ENCODE measurements at places on chromosomes 2 and 18.

- DNase-seq = no peak
Observed at GRCh38 chr2:190382851-190383250, 25.3 kb upstream of the MFSD6 start.

- no peak for DNase-seq
Observed at GRCh38 chr2:192044496-192044895, 150.2 kb downstream of the TMEFF2 start.

DNA sequence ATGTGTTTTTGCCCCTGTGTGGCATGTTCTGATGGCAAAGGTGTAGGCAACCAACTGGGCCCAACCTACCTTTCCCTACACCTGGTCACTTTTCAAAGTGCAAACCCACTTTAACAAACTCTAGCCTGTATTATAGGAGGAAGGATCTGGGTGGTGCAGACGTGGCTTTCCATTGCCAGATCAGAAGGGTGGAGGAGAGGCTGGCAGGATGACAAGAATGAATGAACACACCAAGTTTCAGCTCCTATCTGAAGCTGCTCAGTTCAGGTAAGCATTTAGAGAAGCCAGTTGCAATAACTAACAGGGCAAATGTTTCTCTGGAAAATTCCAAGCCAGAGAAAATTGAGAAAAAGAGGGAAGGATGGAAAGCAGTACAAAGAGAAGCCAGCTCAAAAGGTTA is 707 bp upstream of the SERPINB7 start:
- DNase-seq = no peak

DNA sequence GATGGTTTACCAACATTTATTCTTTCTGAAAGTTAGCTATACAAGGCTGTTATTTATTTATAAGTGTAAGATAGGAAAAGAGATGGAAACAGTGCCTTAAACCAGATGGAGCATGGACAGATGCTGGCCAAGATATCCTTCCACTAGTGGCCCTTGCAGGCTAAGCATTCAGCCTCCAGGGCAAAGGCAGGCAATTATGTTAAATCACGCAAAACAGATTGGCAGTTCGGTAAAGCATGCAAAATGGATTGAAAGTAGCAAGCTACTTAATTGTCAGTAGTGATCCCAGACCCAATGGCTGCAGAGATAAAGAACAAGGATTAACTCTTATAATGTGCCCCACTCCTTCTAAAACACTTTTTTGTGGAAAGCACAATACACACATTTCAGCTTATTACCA is 105.4 kb upstream of the MAP4K3 start:
- DNase-seq = no peak

- DNase-seq = no peak
Observed at GRCh38 chr2:42554392-42554791, 14.0 kb upstream of the MTA3 start.

DNA sequence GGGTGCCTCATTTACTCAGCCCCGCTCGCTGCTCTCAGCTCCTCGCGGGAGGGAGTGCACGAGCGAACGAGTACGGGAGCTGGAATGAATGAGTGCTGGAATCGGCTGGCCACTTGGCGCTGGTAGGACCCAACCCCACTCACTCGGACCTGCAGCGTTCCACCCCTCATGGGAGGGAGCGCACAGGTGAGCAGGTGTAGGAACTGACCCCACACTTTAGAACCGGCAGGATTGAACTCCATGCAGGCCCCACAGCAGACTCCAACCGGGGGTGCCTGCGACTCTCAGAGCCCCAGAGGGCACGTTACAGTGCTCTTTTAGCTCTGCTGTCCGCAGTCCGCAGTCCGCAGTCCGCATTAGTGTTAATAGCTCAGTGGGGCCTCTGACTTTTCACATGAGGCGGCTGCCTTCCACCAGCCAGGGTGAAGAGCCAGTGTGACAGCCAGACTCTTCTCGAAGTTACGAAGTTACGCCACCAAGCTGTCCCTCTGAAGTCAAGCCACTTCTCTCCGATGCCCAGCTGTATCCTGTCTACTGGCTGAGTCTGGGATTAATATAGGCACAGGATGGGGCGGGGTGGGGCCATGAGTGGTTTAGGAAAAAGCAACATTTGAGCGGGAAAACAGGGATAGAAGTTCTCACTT is 102.7 kb upstream of the ARHGAP15 start:
- DNase-seq = no peak

- peak; percentile 43 for DNase-seq
Observed at GRCh38 chr18:10072671-10073175, 158.9 kb downstream of the VAPA start.

DNA sequence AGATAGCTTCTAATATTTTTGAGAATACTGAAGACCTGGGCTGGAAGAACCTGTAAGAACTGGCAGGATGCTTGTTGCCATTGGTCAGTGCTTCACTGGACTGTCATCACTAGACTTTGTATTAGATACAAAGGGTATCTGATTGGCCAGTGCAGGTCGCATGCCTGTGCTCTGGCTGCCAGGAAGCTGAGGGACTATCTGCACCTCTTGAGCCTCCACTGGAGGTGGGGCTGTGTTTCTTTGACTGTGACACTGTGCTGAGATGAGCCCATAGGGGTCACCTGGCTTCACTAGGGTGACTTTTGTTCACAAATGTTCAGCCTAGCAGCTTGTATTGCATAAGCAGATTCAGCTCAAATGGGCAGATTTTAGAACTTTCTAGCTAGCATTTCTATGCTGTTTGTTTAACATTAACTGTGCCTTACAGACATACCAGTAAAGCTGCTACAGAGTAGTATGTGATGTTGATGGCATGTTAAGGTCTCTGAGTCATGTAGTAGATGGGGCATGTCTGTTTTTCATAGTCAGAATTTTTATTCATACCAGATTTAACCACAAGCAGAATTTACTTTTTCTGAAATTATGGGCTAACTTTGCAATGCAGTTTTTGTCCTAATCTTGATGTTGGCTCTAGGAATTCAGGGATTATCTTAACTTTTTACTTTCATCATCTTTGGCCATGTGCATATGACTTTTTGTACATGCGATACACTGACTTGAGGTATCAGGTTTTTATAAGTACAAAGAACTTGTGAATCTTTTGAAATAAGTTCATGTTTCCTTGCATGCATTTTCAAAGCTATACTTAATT is 56.1 kb downstream of the RHBDD1 start:
- no peak for DNase-seq

- DNase-seq = no peak
Observed at GRCh38 chr18:41906528-41907146, 48.4 kb upstream of the PIK3C3 start.

- DNase-seq = no peak
Observed at GRCh38 chr2:152176113-152176714, 651 bp upstream of the STAM2 start.

GRCh38 chr2:153935511-153935910 is 63.8 kb downstream of the GALNT13 start:
- no peak for DNase-seq

DNA sequence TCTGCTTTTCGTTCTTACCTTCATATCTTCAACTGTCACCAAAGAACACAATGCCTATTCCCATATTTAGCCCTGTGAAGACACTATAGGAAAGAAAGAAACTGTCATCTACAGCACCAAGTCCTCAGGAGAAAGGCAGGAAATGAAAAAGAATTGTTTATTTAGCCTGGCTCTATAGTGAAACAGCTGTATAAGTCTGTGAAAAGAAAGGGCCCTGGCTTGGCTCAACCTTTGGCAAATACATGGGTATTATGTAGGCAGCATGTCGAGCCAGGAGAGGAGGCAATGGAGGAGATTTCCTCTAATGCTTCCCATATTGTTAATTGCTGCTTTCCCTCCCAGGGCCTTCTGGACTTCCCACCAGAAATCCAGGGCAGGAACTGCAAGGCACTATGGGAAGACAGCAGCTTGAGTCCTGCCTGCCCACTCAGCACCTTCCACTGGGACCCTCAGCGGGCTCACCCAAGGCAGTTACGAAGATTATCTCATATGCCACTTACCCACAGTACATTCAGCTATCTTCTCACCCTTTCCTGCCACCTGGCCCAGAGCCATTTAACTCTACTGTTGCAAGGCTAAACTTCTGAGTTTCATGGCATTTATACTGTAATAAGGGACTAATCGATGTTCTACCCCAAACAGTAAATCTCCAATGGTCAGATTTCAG is 30.1 kb downstream of the SLC8A1 start:
- no peak for DNase-seq

GRCh38 chr2:128664499-128664971 is 345.9 kb upstream of the HS6ST1 start:
- no peak for DNase-seq

- no peak for DNase-seq
Observed at GRCh38 chr2:191840921-191841320, 6.0 kb downstream of the CAVIN2 start.

GRCh38 chr18:37553633-37554398 is 11.8 kb downstream of the CELF4 start:
- no peak for DNase-seq

- no peak for DNase-seq
Observed at GRCh38 chr2:241796209-241796608, 12.8 kb upstream of the NEU4 start.

DNA sequence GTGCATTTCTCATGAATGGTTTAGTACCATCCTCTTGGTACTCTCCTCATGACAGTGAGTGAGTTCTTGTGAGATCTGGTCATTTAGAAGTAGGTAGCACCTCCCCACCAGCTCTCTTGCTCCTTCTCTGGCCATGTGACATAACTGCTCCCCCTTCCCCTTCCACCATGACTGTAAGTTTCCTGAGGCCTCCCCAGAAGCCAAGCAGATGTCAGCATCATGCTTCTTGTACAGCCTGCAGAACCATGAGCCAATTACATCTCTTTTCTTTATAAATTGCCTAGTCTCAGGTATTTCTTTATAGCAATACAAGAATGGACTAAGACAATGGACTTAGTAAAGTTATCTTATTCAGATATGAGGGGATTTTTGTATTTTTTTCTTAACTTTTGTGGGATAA is 43.0 kb downstream of the FTCDNL1 start:
- DNase-seq = no peak

- no peak for DNase-seq
Observed at GRCh38 chr2:3186766-3187165, 190.9 kb downstream of the EIPR1 start.

GRCh38 chr18:21257386-21257785 is 15.4 kb downstream of the GREB1L start:
- DNase-seq = no peak

- peak; percentile 71 for DNase-seq
Observed at GRCh38 chr2:37376421-37377186, 32.2 kb downstream of the QPCT start.

Data from breast epithelium (tissue), 4 donors.